Activated CD4-positive, alpha-beta T cell treated with anti-CD3 and anti-CD28 coated beads, Interleukin-2, amount 10 ng/mL, durations not matched to agents 24 days and 14 days (primary cell): ENCODE measurements at places on chromosomes 11 and 22. TPM values are rescaled to one million over a fixed set of nuclear protein-coding genes. Genes with fewer than 3 reads are reported as not detected.

The ALX4 gene
- not detected in 2 replicates for total RNA-seq

The PGA5 gene
- not detected in 2 replicates for total RNA-seq

The PNPLA3 gene
- 1.0 and 1.4 TPM in 2 replicates for total RNA-seq

The MS4A18 gene
- total RNA-seq: not detected in 2 replicates

- no peak for DNase-seq
These were observed 1155.6 kb downstream of the DLG2 start for GRCh38 chr11:84471501-84471900.

DNA sequence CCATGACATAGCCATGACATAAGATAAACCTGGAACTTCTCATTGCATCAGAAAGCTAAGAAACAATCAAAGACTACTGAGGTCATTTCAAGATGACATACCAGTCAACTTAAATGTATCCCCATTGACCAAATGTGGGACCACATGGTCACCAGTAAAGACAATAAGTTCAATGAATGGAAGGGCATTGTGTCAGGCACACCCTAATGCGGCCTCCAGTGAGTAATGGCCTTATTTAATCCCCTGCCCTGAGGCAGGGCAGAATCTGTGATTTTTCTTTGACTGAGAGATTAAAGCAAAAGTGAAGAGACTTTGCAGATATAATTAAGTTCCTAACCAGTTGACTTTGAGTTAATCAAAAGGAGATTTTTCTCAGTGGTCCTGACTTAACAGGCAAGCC is 17.3 kb upstream of the SYT8 start:
- DNase-seq: no peak

DNA sequence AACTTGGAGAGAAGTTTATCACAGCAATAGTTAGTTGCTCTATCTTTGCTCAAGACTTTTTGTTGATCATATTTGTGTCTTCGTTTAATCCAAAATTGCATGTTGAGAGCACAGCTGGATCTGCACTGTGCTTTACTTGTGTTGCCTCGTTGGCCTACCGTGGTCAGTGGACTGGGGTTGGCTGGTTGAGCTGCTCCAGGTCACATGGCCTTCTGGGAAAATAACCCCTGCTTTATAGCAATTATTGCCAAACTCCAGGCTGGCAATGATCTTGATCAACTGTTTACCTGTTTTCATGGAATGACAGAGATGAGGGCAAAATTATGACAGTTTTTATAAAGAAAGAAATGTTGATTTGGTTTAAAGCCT is 5.7 kb upstream of the PLET1 start:
- no peak for DNase-seq
